GM13976 (cell line): ENCODE measurements at places on chromosomes 7 and 10.

GRCh38 chr10:4111643-4112042, 326.6 kb upstream of the KLF6 start:
- no peak for DNase-seq

DNA sequence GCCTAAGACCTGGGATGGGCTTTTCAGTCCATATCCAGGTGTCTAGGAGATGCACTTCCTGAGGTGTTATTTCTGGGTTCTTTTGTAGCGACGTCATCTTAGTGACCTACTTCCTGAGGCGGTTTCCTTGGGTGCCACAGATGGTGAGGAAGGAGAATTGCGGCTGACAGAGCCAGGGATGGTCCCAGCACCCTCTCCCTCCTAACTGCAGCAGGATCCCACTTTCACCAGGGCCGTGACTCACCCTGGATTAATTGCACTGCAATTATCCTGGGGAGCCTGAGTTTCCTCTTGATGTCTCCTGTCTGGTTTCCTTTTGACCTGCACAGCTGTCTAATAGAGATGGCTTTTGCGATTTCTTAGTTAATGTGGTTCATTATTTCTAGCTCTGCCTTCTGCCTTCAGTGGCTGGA, 271.7 kb downstream of the TCF7L2 start:
- no peak for DNase-seq

DNA sequence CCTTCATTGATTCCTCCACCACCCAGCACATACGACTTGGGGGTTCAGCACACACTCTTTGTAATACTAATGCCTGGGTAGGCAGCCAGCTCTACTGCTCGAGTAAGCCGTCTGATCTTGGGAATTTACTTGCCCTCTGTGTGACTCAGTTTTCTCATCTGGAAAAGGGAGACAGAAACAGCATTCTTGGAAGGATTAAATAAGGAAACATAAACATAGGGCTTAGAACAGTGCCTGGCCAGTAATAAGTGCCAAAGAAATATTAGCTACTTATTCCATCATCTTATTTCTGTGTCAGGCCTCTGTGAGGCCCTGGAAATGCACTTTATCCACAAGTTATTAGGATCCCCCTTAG, 130.1 kb downstream of the TNS3 start:
- DNase-seq = no peak

DNA sequence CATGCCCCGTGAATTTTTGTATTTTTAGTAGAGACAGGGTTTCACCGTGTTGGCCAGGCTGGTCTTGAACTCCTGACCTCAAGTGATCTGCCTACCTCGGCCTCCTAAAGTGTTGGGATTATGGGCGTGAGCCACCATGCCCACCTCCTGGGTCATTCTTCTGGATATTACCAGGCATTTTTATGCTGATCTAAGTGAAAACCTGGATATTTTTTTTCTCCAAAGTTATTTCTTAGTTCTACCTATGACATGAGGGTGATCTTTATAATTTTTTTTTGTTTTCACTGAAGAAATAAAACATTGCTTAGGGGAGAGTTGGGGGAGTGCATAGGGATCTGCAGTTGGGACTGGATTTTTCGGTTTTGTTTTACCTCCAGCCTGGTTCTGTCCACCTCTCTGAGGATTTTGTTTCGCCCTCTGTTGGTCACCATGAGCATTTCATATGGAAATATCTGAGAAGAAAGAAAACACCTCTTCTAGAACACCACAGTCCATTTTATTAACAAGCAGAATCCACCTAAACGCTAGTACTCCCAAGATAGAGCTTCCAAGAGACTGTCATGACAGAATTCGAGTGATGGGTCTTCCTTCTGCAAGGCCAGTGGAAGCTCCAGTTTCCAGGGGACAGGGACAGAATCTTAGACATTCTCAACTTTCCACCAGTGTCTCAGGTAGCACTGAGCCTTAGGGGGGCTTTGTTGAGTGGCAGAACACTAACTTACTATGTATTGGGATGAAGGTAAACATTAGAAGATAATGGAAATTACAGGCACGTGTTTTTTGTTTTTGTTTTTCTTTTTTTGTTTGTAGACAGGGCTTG, 33.4 kb upstream of the AFAP1L2 start:
- DNase-seq = peak; percentile 42
